ENCODE measurements at places on chromosomes 7 and 10. TPM values are rescaled to one million over a fixed set of nuclear protein-coding genes. Genes with fewer than 3 reads are reported as not detected.

DNA sequence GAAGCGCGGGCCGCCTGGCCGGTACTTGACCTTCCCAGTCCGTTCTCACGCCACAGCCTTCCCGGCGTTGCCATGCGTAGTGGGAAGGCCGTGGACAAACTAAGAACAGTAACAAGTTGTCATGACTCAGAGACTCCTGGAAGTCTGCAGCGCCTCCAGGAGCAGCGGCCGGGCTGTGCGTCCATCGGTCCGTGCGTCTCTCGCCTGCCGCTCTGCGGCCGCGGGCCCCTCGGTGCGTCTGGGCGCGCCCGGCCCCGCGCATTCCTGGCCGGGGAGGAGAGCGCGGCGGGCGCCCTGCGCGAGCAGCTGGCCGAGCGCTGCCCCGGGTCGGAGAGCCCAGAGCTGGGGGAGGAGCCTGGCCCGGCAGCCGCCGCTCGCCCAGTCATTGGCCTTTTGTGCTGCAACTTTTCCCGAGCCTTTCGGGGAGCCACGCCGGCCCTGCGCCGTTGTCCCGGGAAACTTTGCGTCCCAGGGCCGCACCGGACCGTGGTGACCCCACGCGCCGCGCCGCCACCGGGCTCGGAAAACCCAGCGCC, 123.7 kb downstream of the TACC2 start:
- peak; percentile 86 for DNase-seq

GRCh38 chr7:92608380-92609322, 18.5 kb upstream of the FAM133B start:
- DNase-seq, result no peak

Gene CCDC172
- not detected for polyA plus RNA-seq

DNA sequence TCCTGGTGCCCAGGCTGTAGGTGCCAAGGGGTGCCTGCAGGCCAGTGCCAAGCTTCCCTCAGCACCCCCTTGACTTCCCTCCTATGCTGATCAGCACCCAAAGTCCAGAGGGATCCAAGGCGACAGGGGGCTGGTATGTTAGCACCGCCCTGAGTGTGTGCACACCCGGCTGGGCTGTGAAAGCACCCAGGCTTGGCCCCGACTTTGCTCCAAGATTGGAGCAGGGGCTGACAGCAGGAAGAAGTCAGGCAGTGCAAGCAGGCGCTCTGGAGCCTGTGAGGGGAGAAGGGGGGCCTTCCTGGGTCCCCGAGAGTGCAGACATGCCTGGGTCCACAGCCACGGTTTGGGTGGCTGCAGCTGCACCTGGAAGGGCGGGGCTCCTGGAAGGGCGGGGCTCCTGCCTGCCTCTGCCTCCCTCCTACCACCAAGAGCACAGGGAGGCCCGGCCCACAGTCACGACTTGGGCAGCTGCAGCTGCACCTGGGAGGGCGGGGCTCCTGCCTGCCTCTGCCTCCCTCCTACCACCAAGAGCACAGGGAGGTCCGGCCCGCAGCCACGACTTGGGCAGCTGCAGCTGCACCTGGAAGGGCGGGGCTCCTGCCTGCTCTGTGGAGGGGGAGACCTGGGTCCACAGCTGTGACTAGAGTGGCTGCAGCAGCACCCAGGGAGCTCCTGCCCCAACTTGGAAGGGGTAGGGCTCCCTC, 30.2 kb upstream of the ZMYND11 start:
- DNase-seq, result no peak

GRCh38 chr7:151722533-151722932, 154.4 kb downstream of the PRKAG2 start:
- no peak for DNase-seq

- no peak for DNase-seq
Measured at GRCh38 chr10:102605712-102606111, 38.6 kb upstream of the TRIM8 start.

GRCh38 chr10:114033566-114033965, 10.1 kb upstream of the ADRB1 start:
- no peak for DNase-seq

GRCh38 chr7:2903682-2904162, 59.6 kb upstream of the GNA12 start:
- no peak for DNase-seq

- no peak for DNase-seq
Measured at GRCh38 chr10:21694631-21695030, 160.6 kb downstream of the MLLT10 start.

- no peak for DNase-seq
Measured at GRCh38 chr10:121516093-121516865, 82.0 kb downstream of the FGFR2 start.

Gene CALML5
- polyA plus RNA-seq, result not detected

- DNase-seq, result no peak
Measured at GRCh38 chr7:93402944-93403343, 170.8 kb downstream of the VPS50 start.

DNA sequence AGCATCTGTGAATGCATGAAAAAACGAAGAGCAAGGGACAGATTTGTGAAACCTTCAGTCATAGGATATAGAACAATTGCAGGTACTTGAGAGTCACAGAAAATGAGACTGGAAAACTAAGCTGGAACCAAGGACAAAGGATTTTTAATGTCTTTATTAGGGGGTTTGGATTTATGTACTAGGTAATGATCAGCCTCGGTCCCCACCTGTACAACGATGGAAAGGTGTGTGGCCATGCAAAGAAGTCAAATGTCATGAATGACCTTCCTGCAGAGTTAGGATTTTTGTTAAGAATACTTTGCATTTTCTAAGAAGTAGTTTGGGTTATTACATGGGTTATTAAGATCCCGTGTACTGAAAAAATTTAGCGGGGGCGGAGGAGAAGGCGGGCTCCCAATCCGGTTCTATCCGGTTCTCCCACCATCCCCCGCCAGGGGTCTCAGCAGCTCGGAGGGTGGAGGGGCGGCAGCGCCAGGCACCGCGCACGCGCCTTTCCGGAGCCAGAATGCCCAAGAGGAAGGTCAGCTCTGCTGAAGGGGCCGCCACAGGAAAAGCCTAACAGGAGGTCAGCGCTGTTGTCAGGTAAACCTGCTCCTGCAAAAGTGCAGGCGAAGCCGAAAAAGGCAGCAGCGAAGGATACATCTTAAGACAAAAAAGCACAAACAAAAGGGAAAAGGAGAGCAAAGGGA, 327.5 kb upstream of the PLXDC2 start:
- DNase-seq, result peak; percentile 53

DNA sequence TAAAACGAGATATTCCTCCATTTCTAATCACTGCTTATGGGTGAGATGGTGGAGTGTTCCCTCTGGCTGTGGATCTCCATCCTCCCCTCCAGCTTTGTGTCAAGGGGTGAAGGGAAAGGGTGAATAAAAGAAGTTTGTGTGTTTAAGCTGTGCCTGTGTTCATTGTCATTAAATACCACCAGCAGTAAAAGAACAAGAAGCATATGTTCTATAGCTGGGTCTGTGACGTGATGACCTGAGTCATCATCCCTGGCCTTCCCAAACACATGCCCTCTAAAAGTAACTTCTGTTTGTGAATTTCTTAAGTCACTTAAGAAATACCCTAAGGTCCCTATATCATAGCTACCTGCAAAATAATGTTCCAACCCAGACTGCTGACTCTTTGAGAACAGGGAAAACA, 104.9 kb downstream of the PPP1R17 start:
- no peak for DNase-seq

Gene GPR26
- polyA plus RNA-seq, result not detected

- DNase-seq, result no peak
Measured at GRCh38 chr7:43645699-43646226, 62.9 kb downstream of the STK17A start.

Gene SEMA3D
- polyA plus RNA-seq, result 55.5 TPM

DNA sequence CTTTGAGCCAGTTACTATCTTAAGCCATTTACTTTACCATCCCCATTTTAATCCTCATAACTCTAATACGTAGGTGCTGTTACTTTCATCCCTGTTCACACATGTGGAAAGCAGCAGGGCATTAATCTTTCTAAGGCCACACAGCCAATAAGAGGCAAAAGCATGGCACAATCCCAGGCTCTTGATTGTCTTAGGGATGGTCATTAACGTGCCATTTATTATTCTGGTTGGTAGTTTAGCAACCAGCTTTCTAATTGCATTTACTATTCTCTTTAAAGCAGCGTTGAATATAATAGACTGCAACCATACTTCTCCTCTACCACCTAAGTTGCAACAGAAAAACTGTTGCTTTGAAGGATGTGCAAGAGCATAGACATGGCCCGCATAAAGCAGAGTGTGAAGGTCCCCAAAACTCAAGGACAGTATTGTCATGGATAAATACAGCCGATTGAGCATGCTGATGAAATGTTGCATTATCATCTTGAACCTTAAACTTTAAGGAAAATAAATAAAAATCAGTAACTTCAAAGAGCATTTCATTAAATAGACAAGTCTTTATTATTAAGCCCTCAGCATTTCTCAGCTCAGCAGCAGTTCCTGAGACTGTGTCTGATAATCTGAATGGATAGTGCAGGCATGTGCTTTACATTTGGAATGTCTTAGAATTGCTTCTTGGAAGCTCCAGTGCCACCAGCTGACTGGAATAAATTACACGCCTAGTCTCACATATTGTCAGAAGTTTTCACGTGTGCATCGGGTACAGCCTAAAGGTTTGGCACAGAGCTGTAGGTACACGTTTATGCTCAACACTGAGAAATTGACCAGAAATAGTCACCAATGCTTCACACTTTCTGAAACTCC, 467.1 kb downstream of the SDK1 start:
- DNase-seq, result no peak

- no peak for DNase-seq
Measured at GRCh38 chr10:8102708-8103401, 48.4 kb downstream of the GATA3 start.

Gene FAM25C
- not detected for polyA plus RNA-seq

- no peak for DNase-seq
Measured at GRCh38 chr10:112769611-112770370, 180.3 kb upstream of the TCF7L2 start.

DNA sequence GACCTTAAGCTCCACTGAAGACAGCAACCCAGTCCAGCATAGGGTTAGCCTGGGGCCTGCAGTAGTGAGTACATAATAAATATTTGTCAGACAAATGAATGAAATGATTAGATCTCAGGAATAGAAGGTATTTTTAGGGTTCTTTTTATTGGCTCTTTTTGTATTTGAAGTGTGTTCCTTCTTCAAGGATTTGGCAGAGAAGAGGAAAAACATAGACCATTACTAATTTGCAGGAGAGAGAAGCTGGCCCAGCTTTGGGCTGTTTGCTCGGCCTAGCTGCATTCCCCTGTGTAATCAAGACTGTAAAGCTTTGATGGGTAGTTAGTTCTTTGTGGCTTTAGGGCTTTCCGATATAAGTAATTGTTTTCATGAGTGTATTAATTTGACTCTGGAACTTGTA, 64.2 kb downstream of the CNNM2 start:
- DNase-seq, result no peak

Gene NCF1
- 2.2 TPM for polyA plus RNA-seq

- no peak for DNase-seq
Measured at GRCh38 chr10:59553162-59553900, 156.3 kb downstream of the SLC16A9 start.

DNA sequence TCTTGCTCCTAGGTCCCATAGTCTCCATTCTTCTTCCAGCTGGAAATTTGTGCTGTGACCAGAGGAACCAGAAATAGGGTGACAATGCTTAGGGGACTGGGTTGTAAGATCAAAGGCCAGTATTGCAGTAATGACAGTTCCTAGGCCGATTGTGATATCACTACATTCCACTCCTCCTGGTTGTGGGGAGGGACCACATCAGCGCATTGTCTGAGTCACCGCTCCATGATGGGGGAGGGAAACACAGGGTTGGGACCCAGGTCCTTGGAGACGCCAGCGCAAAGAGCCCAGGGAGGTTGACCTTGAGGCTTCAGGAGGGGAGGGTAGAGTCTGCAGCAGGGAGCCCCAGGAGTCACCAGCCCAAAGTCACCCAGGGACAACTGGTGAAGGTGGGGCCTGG, 20.8 kb upstream of the GGCT start:
- DNase-seq, result no peak

DNA sequence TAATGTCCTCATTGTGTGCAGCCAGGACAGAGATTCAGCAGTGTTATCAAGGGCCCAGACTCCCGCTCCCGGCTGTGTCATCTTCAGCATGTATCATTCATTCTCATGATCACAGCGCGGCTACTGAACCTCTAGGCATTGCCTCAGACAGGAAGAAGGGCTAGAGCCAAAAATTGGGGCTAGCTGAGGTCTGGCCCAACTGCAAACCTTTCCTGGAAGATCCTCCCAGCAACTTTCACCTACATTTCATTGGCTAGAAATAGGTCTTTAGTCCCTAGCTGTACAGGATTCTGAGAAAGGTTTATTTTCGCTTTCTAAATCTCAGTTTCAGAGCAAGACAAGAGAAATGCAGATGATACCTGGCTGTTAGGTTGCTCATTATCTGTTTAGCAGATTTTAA, 81.9 kb downstream of the CREM start:
- no peak for DNase-seq

- no peak for DNase-seq
Measured at GRCh38 chr10:71262027-71262426, 49.7 kb downstream of the UNC5B start.

Gene ABCB4
- polyA plus RNA-seq, result 0.21 TPM

Gene STRIP2
- polyA plus RNA-seq, result 5.8 TPM

- DNase-seq, result no peak
Measured at GRCh38 chr10:121282797-121283515, 315.3 kb downstream of the FGFR2 start.

Gene MYH16
- polyA plus RNA-seq, result 0.17 TPM

- no peak for DNase-seq
Measured at GRCh38 chr10:24277771-24278170, 68.8 kb downstream of the KIAA1217 start.

GRCh38 chr7:39927018-39927417, 23.0 kb upstream of the CDK13 start:
- DNase-seq, result no peak

GRCh38 chr7:98641646-98642500, 24.8 kb downstream of the NPTX2 start:
- DNase-seq, result peak; percentile 67

Gene LIPF
- not detected for polyA plus RNA-seq

- no peak for DNase-seq
Measured at GRCh38 chr7:40356312-40356711, 221.5 kb downstream of the SUGCT start.
